ENCODE measurements at places on chromosomes 2 and 18.

GRCh38 chr2:170739048-170739447 is 23.9 kb downstream of the SP5 start:
- DNase-seq: no peak

GRCh38 chr18:24268784-24269550 is 128.7 kb downstream of the OSBPL1A start:
- DNase-seq: no peak

DNA sequence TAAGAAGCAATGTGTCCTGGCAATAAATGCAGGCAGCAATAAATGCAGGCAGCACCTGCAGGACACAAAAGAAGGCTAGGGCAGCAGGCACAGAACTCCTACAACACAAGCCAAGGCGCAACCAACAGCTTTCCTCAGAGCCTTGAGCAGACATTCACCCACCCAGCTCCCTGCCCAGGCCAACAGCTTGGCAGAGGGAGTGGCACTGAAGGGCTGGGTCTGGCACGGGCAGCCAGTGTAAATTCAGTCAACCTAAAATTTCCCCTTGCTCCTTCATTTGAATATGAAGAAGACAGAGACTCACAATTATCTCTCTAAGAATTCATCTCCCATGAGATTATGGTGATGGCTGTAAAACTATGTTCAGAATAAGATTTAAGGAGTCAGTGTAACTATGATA is 35.4 kb downstream of the AAK1 start:
- no peak for DNase-seq

DNA sequence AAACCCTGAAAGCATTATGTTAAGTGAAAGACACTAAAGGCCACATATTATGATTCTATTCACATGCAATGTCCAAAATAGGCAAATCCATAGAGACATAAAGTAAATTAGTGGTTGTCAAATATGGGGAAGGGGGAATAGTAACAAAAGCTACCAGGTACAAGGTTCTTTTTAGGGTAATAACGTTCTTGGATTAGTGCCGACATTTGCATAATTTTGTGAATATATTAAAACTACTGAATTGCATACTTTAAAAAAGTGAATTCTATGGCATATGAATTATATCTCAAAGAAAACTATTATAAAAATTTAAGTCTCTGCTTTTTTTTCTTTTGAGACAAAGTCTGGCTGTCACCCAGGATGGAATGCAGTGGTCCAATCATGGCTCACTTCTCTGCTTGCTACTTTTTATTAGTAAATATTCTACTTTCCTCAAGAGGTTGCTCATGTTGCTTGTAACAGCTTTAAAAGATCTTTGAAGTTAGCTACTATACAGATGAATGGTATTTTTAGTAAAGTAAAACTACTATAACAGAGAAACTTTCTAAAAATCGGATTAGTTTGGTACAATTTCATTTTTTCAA is 2.5 kb downstream of the SESTD1 start:
- DNase-seq: no peak

DNA sequence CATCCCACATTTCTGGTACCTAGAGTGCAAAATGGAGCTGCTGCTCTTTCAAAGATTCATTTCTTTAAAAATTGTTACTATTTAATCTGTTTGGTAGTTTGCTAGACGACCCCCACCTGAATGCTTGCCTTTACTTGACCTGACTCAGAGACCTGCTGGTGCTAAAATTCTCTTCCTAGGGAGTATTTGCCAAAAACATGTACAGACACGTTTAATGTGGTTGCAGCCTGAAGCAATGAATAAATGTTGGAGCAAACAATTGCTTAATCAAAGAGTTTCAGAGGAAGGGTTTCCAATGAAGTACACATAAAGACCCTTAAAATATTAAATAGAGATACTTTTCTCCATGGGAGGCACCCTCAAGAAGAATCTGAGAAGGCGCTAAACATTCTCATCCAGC is 734.4 kb downstream of the CBLN2 start:
- no peak for DNase-seq

DNA sequence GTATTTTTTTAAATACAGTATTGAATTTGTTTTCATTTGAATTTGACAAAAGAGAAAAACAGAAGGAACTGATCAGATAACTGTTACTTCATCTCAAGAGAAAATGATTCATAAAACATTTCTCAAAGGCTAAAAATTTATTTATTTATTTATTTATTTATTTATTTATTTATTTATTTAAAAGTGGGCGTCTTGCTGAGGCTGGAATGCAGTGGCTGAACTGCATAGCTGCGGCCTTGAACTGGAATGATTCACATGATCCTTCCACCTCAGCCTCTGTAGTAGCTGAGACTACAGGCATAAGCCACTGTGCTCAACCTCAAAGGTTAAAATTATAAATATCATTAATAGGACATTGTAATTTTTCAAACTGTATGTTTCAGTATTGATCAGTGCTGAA is 4.5 kb upstream of the PUM2 start:
- DNase-seq: no peak
